ENCODE measurements at places on chromosomes 13 and 19.

GRCh38 chr19:21835810-21836444 lies at the start of gene ZNF43:
Gene ZNF43 (minus strand): TSS chr19:21836182. CDS start chr19:21836038, 144 bp downstream.
- DNase-seq = peak; percentile 89

DNA sequence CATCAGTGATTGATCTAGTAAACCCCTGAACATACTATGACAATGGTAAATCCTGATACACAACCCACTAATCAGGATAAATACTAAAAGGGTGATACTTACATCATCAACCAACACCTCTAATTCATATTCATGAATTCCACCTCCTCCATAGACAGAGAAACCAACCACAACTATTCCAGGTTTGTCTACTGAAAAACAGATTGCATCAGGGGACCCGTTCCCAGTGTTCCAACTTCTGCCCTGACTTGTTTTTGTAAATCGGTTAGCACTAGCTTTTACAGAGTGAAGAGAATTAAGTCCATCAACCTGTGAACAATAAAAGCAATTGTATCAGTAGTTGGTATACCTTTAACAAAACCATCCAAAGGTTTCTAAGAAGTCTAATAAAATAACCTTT lies 149.2 kb downstream of the MYCBP2 start:
- DNase-seq = no peak

DNA sequence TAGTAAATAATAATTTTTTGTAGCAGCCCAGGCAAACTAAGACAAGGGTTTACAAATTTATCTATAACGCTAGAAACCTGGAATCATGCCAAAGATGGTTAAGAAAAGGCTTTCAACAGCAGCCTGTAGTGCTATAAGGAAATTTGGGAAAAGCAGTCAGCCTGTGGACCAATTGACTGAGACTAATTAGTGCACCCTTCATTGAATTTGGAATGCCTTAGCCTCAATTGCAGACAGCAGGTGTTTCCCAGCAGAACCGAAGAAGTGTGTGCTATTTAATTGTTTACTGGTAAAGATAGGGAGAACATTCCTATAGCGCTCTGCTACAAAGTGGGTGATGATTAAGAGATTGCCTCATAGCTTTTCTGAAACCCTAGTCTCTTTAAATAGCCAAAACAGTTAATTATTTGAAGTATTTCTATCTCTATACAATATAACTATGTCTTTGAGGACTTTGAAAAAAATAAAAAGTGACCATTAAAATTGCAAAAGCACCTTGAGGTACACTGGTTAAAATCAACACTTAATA lies 1884.3 kb upstream of the PCDH20 start:
- no peak for DNase-seq

GRCh38 chr19:48826606-48827020 lies 9.7 kb downstream of the HSD17B14 start:
- DNase-seq = no peak

- DNase-seq = no peak
Observed at GRCh38 chr19:7349961-7350711, 1.4 kb downstream of the ARHGEF18 start.

GRCh38 chr13:43939086-43939485 lies 59.4 kb downstream of the LACC1 start:
- no peak for DNase-seq

DNA sequence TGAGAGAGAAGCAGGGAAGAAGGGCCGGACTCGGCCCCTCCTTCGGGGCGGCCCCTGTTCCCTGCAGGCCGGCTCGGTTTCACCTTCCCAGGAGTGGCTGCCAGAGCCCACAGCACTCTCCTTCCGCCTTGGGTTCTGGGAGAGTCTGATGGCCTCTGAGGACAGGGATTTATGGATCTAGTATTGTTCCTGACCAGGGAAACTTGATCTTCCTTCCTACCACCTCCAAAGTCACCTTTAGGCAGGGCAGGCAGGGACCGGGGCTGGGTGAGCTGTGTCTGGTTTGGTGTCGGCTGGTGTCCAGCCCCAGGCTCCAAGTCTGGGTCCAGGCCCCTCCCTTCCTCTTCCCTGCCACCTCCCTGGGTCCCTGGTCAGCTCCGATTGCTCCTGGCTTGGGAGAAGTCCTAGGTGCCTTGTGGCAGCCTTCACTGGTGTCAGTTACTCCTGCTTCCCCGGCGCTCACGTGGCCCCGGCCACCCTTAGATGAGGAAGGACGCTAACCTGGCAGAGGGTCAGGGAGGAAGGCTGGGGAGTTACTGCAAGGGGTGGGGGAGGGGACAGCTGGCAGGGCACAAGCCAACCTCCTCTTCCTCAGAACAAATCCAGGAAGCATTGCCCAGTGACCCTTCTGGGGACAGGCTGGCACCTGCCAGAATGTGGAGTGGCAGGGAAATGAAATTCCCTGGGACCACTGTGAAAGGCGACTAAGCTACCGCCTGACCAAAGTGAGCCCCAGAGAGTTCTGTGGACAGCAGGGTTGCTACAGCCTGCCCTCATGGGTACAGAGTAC lies 18.8 kb downstream of the RFX1 start:
- no peak for DNase-seq

- DNase-seq = no peak
Observed at GRCh38 chr13:113427562-113428468, 25.5 kb downstream of the ADPRHL1 start.

DNA sequence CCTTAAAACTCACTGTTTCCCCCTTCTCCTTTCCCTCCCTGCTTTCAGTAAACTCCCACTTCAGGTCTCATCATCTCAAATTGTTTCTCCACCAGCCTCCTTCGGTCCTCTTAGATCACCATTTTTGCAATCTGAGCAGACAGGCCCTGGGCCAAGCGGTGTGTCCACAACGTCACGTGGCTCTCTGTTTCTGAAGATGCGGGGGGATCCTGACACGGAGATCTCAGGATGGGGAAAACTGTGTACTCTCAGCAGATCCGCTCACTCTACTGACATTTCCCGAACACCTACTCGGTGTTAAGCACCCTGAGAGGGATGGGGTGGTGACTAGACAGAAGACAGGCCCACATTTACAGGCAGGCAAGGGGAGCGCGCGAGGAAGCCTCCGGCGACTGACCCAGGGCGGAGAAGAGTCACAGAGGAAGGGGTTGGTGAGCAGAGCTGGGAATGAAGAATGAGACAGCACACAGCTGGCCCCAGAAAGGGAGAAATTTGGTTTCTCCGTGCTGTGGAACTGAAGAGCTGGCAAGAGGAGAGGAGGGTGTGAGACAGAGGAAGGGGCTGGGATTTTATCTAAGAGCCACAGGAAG lies 38.8 kb downstream of the SERP2 start:
- no peak for DNase-seq

GRCh38 chr13:26424181-26424580 lies 133.3 kb upstream of the WASF3 start:
- DNase-seq = no peak

DNA sequence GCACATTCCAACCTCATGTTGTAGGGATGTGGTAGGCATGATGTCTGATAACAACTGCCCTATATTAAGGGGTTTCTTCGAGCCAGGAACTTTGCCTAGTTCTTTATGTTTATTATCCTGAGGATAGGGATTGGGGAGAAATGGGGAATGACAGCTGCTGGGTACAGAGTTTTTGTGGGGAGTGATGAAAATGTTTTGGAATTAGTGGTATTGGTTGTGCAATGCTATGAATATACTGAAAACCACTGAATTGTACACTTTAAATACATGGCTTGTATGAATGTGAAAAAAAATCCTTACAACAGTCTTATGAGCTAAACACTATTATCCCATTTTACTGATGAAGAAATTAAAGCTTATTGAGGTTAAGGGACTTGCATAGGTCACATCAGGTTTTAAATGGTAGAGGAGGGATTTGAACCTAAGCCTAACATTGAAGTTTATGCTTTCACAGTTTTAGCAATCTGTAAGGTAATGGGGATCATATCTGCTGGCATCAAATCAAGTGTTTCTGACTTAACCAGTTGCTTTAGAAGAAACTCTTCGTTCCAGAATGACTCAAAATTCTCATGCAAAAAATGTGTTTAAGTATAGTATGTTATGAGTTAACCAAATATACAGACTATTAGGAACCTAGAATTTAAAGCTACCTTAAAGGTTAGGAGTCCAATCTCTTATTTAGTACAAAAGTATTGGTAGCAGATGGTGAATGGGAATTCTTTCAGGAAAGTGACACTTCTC lies 61.4 kb downstream of the ERCC5 start:
- DNase-seq = no peak

DNA sequence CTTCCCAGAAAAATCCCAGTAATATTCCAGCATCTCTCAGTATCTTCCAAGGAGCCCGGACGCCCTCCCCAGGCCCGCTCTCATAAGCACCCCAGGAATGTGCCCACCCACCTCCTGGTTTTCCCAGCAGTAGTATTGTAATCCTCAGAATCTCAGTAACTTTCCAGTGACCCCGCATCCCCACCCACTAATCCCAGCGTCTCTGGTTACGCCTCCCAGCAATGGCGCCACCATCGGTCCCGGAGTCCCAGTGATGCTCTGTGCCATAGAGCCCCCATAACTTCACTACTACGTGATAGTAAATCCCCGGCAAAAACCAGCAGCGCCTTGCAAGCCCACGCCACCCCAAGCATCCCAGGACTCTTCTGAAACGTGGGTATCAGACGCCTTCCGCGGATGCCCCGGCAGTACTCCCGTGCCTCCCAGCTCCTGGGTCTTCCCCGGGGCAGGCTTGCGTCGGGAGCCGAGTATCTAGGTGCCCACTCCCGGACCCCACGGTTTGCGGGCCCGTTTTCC lies 928 bp upstream of the PNPLA6 start:
- no peak for DNase-seq

DNA sequence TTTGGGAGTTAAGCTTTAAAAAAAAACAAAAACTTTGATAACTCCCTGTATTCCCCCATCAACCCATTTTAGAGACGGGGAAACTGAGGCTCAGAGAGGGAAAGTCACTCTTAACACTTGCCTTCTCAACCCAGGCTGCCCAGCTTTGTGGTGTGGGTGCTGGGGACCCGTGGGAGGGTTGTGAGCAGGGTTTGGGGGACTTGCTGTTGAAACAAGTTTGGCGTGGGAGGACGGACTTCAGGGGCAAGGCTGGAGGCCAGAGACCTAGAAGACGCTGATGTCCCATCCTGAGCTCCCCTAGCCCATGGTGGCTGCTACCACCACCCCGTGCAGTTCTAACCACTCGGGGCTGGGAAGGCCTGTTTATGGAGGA lies 747 bp upstream of the CACTIN start:
- no peak for DNase-seq

- no peak for DNase-seq
Observed at GRCh38 chr13:113629866-113630265, 28.1 kb downstream of the ATP4B start.

GRCh38 chr13:73717632-73718031 lies 416.6 kb downstream of the KLF12 start:
- no peak for DNase-seq

DNA sequence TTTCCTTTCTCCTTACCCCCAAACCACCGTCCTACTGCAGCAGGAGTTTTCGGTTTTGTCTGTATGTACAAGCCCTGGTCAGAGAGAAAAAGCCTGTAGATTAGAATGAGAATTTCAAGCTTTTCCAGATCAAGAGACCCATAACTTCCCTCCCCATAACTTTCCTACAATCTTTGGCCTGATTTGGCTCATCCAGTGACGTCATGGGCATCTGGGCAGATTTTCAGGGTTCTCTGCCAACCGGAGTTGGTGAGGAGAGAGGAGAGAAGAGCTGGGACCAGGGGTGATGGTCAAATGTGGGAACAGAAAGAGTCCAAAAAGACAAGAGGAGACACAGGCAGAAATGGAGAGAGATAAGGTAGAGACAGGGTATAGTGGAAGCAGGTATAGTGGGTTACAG lies 10.5 kb downstream of the IZUMO2 start:
- no peak for DNase-seq

- no peak for DNase-seq
Observed at GRCh38 chr19:8174706-8175105, 25.3 kb upstream of the FBN3 start.

DNA sequence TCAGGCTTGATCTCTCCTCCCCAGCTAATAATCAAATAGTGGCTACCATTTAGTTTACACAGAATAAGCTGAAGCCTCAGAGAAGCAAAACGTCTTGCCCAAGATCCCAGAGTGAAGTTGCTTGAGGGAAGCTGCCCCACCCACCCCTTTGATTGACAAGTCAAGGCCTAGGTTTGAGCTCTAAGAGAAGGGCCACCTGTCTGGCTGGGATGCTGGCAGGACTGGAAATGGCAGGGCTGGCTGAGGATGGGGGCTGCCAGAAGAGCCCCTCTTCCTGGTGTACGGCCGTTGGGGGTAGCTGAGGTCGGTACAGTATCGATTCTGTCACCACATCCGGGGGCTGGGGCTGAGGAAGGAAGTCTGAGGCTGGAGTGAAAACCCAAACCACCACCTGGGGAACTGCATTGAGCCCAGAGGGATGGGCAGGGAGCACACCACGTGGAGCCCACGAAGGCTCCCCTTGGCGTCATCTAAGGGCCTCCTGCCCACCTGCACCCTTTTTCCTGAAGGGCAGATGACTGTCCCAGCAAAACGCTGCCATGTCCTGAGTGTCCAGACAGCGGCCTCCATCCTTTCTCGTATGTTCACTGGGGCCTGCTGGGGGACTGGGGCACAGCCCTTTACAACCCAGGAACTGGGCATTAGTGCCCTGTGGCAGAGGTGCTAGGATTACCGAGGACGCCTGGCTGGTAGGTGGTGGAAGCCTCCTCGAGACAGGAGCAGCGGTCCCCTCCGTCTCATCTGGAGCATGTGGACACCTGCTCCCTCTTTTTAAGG lies 1.4 kb upstream of the PRKD2 start:
- DNase-seq = no peak

DNA sequence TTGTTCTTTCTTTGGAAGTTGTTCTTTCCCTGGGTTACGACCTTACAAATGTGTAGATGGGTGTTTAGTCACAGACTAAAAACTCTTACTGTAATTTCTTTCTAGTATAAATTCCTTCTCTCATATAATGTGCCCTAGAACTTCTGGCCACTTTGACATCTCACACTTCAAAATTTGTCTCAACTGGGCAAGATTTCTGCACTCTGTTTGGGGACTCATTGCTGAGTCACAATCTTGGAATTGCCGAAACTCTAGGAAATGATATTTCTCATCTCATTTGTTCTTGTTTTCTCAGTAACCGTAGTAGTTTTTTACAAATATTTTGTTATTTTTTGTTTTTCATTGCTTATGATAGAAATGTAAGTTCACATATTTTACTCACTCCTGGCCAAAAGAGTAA lies 2523.2 kb upstream of the PCDH20 start:
- no peak for DNase-seq

DNA sequence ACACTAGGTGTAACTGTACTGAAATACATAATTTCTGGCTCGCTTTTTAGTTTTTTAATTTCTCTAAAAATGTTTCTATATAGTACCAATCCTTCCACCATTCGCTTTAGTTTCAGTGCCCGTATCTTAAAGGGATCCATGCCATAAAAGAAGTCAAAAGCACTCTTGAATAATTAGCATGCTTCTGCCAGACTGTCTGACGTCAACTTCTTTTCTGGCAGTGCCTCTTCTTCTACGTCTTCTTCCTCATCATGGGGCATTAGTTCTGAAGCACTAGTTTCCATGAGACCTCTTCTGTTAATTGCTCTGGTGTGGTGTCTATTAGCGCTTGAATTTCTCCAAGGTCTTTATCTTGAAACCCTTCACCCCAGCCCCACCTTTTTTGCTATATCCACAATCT lies 93.8 kb upstream of the DOCK9 start:
- no peak for DNase-seq

GRCh38 chr13:27354379-27354778 lies 70.0 kb upstream of the GTF3A start:
- no peak for DNase-seq

Data from stimulated activated CD4-positive, alpha-beta T cell treated with anti-CD3 and anti-CD28 coated beads, Interleukin-12 subunit alpha, Interleukin-12 subunit beta, amount 100 ng/mL, for 24 hours (primary cell).